Activated naive CD4-positive, alpha-beta T cell treated with anti-CD3 and anti-CD28 coated beads, Interleukin-2, amount 50 U/mL, for 16 hours (primary cell): ENCODE measurements at places on chromosomes 11 and 22.
A peak's percentile ranks its signal among the peaks of the same experiment; 100 is the strongest.

DNA sequence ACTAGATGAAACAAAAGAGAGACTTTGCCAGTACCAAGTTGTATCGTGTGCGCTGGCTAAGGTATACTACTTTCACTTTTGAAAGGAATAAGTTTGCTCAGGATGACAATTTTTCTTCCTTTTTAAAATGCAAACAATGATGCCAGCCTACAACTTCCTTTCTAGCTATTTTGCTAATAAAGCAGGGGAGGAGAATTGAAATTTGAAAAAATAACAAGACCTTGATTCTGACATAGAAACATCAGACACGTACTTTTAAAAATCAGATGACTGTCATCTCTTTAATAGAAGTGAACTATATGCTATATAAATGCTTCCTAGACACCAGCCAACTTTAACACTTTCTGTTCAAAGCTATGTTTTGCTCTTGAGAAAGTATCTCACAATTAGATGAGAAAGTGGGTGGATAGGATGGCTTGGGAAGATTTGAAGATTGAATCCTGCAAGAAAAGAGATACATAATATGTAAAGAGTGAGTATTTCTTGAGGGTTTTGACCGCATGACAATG, 41.7 kb upstream of the BLID start:
- no peak for DNase-seq

GRCh38 chr11:125869521-125869920, 17.9 kb upstream of the HYLS1 start:
- no peak for DNase-seq

GRCh38 chr11:47514825-47515647, 37.9 kb downstream of the CELF1 start:
- DNase-seq = peak; percentile 51

DNA sequence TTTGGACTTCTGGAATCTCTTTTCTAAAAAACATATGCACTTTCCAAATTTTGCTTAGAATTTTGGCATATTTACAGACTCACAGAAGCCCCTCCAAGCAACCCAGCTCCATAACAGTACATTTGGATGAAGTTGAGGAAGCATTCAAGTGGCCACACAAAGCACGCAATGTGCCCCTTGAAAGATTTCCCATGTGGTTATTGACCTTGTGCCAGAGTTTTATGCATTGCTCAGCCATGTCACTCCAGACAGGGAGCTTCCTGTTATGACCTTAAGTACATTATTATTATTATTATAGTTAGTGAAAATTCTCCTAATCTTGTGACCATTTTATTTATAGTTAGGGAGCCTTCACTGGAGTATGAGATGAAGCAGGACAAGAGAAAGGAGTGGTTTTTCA, 35.0 kb upstream of the BDNF start:
- DNase-seq = no peak

DNA sequence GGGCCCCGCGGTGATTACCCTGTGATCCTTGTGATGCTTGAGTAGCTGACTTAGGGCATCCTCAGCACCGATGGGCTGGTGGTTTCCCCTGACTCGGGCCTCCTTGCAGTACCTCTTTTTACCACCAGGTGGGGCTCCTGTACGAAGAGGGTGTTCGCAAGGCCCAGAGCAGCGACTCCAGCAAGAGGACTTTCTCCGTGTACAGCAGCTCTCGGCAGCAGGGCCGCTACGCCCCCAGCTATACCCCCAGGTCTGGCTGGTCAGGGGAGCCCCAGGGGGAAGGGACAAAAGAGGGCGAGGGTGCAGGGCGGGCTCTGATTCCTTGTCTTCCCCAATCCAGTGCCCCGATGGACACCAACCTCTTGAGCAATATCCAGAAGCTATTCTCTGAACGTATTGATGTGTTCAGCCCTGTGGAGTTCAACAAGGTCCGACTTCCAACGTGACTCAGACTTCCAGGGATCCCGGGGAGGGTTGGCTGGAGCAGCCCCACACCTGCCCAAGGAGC, 1.3 kb upstream of the TM7SF2 start:
- peak; percentile 95 for DNase-seq

GRCh38 chr22:44455963-44456358, 42.1 kb downstream of the RTL6 start:
- DNase-seq = no peak

- no peak for DNase-seq
Observed at GRCh38 chr22:45103756-45104155, 60.0 kb upstream of the NUP50 start.

- no peak for DNase-seq
Observed at GRCh38 chr22:35043934-35044319, 22.0 kb upstream of the ISX start.

DNA sequence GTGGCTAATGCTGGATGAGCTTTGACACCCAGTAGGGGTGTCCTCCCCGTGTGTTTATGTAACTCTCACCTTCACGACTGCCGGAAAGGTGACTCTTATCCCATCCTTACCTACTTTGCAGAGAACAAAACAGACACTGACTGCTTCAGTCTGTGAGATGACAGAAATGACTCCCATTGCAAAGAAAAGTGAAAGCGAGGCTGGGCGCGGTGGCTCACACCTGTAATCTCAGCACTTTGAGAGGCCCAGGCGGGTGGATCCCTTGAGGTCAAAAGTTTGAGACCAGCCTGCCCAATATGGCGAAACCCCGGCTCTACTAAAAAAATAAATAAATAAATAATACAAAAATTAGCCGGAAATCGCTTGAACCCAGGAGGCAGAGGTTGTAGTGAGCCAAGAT, 106.4 kb upstream of the ANO1 start:
- DNase-seq = no peak

DNA sequence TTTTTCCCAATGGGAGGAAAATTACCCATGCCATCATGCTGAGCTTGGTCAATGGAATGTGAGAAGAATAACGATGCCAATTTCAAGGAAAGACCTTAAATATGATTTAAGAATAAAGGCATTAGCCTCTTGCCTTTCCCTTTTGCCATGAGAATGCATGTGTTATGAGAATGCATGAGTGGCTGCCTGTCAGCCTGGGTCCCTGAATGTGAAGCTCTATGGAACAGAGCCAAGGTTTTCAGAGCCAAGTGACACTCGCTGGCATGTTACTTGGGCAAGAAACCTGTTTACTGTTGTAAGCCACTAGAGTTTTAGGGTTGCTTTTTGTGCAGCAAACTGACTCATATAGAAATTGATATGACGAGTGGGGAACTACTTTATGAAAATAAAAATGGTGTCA, 75.7 kb downstream of the JRKL start:
- no peak for DNase-seq

DNA sequence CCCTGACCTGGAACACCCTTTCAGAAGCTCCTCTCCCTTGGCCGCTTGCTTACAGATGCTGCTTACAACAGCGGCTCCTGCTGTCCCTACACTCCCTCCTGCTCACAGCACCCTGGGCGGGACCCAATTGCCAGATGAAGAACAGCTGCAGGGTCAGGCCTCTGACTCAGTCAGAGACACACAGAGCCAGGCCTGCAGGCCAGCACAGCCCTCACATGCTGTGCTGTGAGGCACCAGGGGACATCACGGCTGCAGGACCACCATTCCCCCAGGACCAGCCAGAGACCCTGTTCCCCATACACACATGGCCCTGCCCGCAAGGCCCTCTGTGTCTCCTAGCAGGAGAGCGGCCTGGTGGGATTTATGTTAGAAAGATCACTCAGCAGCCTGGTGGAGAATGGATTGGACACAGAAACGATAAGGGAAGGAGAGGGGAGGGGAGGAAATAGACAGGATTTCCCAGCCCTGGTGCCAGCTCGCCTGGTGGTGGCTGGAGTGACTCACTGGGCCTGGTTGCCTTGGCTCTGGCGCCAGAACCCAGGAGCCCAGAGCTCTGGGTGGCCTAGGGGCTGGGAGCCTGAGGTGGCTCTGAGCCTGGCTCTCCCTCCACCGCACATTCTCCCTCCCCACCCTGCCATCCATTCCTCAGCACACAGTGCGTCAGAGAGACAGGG, 6.7 kb downstream of the CAPN5 start:
- DNase-seq = no peak

DNA sequence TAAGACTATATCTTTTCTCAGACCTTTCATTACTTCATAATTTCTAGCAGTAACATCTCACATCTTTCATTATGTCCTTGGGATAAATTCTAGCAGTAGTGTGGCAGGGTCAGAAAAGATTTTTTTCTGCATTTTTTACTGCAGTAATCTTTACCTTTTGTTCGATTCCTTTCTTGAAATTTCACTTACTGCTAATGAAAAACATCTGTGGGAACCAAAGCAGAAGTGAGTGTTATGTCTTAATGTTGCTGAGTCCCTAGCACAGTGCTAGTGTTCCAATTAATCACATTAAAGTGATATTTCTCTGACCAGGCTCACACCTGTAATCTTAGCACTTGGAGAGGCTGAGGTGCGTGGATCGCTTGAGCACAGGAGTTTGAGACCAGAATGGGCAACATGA, 123.6 kb downstream of the EHF start:
- no peak for DNase-seq

DNA sequence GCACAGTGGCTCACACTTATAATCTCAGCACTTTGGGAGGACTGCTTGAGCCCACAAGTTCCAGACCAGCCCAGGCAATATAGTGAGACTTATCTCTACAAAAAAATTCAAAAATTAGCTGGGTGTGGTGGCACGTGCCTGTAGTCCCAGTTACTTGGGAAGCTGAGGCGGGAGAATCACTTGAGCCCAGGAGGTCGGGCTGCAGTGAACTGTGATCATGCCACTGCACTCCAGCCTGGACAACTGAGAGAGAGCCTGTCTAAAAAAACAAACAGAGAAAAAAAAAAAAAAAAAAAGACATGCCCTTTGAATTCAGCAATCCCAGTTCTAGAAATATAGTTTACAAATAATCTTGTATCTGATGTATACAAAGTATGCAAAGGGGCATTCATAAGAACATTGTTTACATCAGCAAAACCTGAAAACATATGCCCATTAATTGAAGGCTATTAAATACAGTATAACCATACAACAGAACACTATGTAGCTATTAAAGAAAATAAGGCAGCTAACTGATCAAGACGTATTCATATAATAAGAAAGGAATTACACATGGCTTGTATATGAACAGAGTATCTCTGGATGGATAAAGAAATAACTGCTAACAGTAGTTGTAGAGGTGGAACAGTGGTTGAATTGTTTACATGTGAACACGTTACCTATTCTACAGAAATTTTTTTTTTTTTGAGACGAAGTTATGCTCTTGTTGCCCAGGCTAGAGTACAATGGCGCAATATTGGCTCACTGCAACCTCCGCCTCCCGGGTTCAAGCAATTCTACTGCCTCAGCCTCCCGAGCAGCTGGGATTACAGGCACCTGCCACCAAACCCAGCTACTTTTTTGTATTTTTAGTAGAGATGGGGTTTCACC, 35.7 kb downstream of the CELF1 start:
- no peak for DNase-seq

- no peak for DNase-seq
Observed at GRCh38 chr11:95692526-95693260, 96.9 kb downstream of the FAM76B start.

GRCh38 chr11:35158701-35159510, 19.9 kb downstream of the CD44 start:
- DNase-seq = no peak

GRCh38 chr11:5339771-5340322, 3.5 kb downstream of the OR51B5 start:
- DNase-seq = no peak

DNA sequence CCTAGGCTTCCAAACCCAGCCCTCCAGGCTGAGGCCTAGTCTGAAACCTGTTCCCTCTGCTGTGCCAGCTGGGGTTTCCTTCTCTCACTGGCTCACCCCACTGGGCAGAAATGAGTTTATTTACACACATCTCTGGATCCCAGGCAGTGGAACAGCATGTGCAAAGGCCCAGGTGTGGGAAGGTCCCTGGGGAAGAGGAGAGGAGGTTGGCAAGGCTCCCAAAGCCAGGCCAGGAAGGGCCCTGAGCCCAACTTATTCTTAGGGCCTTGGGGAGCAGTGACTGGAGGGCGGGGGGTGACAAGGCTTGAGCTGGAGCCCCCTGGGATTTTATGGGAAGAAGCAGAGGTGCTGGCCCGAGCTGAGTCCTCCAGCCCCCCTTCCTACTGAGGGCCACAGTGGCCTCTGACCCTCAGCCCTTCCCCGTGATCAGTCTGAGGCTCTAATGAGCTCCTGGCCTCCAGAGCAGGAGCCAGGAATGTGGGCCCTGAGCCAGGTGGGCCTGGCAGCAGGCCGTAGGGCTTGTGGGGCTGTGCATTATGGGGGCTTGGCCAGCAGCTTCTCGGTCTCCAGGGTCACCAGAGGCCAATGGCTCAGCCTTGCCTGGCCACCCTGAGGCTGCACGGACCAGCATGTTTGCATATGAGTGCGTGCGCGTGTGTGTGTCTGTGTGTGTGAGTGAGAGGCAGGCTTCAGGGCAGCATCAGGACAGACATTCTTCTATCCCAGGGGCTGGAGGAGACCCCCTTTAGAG, 2.9 kb downstream of the MYO7A start:
- no peak for DNase-seq

GRCh38 chr11:2092956-2093412, 46.2 kb downstream of the IGF2 start:
- DNase-seq = peak; percentile 46

- no peak for DNase-seq
Observed at GRCh38 chr11:32466279-32466915, 31.1 kb upstream of the WT1 start.

GRCh38 chr22:49406879-49407587, 420.6 kb downstream of the BRD1 start:
- no peak for DNase-seq

GRCh38 chr11:97815667-97816066, 1205.1 kb upstream of the CNTN5 start:
- no peak for DNase-seq

- no peak for DNase-seq
Observed at GRCh38 chr11:114239753-114240161, 56.4 kb upstream of the NNMT start.

GRCh38 chr11:32374261-32374711, 61.1 kb downstream of the WT1 start:
- DNase-seq = no peak

GRCh38 chr11:86582898-86583297, 89.5 kb downstream of the ME3 start:
- no peak for DNase-seq

DNA sequence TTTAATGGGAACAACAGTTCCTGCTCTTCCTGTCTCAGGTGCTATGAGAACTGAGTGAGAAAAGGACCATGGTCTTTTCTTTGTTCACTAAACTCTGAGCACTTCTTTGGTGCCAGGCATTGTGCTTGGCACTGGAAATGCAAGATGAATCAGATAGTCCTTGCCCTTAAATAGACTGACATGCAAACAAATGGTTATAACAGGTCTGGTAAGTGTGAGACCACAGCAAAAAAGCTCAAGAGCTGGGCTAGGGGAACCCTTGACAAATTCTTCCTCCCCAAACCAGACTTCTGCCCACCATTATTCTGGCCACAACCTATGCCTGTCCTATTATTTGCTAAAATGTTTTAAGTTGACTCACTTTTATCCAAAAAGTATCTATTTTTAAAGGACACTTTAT, 5.1 kb downstream of the SLC43A3 start:
- no peak for DNase-seq
